Left kidney (tissue), 8 donors: ENCODE measurements at places on chromosomes 3 and 15. TPM values are rescaled to one million over a fixed set of nuclear protein-coding genes. Genes with fewer than 3 reads are reported as not detected.

The FBLN2 gene
- 17.9 TPM for polyA plus RNA-seq

The CRABP1 gene
- 32.3 TPM for polyA plus RNA-seq

The PDZRN3 gene
- polyA plus RNA-seq, result 48.5 TPM

The GOLGA8K gene
- 3.6 TPM for polyA plus RNA-seq

The STT3B gene
- polyA plus RNA-seq, result 225 TPM

The TMOD2 gene
- 5.7 TPM for polyA plus RNA-seq

The ADAMTS17 gene
- polyA plus RNA-seq, result 2.3 TPM

The TERC gene
- polyA plus RNA-seq, result 0.35 TPM

The PLA1A gene
- polyA plus RNA-seq, result 7.3 TPM

The POTEB gene
- polyA plus RNA-seq, result not detected

The LINGO1 gene
- polyA plus RNA-seq, result 12.8 TPM

The IL1RAP gene
- 17.4 TPM for polyA plus RNA-seq

The WDR93 gene
- polyA plus RNA-seq, result 3.7 TPM

The MAGEL2 gene
- polyA plus RNA-seq, result 4.5 TPM

The IMPG2 gene
- 0.76 TPM for polyA plus RNA-seq

The CPLX3 gene
- polyA plus RNA-seq, result not detected

The XCR1 gene
- 0.15 TPM for polyA plus RNA-seq

The PRTG gene
- 15.8 TPM for polyA plus RNA-seq

The ZNF197 gene
- polyA plus RNA-seq, result 40.3 TPM

The CXCR6 gene
- 0.63 TPM for polyA plus RNA-seq

The GATM gene
- polyA plus RNA-seq, result 242 TPM

The RBP2 gene
- 0.75 TPM for polyA plus RNA-seq

The LEKR1 gene
- 3.2 TPM for polyA plus RNA-seq

The IL16 gene
- polyA plus RNA-seq, result 4.9 TPM

The ARL8B gene
- 84.3 TPM for polyA plus RNA-seq

The ABHD17C gene
- 32.7 TPM for polyA plus RNA-seq

The NCBP2 gene
- 110 TPM for polyA plus RNA-seq

The SLC24A5 gene
- polyA plus RNA-seq, result 2.0 TPM

The CAMKV gene
- not detected for polyA plus RNA-seq

The C15orf39 gene
- polyA plus RNA-seq, result 9.4 TPM

The ADCY5 gene
- 10.6 TPM for polyA plus RNA-seq

The THSD4 gene
- 30.2 TPM for polyA plus RNA-seq
